ENCODE measurements at places on chromosomes 7 and 10. TPM values are rescaled to one million over a fixed set of nuclear protein-coding genes. Genes with fewer than 3 reads are reported as not detected.

The CACUL1 gene
- total RNA-seq: 26.8 TPM

The KIAA1217 gene
- total RNA-seq: 50.2 TPM

The ACTR3C gene
- total RNA-seq: 45.7 TPM

The DNAH11 gene
- 16.6 TPM for total RNA-seq

The UTF1 gene
- not detected for total RNA-seq

DNA sequence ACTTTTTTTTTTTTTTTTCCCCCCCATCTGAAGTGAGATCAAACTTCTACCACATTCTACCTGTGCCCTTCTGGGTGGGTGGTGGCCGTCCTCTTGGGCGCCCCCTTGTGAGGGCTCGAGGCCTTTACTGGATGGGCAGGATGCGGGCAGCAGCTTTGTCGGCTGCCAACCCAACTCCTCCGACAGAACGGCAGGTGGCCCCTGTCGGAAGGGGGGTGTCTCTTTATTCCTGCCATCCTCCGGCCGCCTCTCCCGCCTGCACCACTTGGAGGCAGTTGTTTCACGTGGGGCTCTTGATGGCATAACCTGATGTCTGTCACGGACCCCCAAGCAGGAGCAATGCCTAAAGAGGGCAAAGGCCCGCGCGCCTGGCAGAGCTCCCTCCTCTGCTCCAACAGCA is 31.0 kb downstream of the AMZ1 start:
- DNase-seq: no peak

- no peak for DNase-seq
Measured at GRCh38 chr7:3453398-3453797, 152.3 kb downstream of the SDK1 start.

GRCh38 chr7:1942243-1942940 is 272.3 kb downstream of the ELFN1 start:
- DNase-seq: no peak

GRCh38 chr7:70288781-70289456 is 690.6 kb downstream of the AUTS2 start:
- DNase-seq: no peak

DNA sequence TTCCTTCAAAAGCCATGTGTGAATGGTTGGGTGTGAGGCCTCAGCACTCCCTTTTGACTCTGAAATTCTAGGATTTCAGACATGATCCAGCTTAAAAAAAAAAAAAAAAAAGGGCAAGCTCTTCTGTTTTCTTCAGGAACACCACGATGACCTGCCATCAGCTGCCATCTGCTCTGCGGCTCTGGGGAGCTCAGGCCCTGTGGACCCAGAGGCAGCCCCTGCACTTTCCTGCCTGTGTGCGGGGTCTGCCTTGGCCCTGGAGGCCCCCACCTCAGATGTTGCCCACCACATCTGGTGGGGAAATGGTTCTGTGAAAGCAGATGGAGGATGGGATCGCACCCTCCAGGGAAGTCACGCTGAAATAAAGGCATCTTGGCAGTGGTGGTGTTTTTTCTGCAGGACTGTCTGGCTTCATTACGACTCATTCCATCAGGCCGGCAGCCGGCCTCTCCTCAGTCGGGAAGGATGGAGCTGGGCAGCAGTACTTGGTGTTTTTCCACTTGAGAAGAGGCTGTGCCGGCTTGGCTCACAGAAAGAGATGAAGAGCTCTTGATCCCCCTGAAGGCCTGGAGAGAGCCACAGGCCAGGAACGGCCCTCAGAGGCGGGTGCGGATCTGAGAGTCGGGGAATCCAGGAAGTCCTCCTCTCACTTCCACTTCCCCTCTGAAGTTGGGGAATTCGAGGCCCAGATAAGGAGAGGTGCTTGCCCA is 66.1 kb upstream of the AQP1 start:
- peak; percentile 43 for DNase-seq

DNA sequence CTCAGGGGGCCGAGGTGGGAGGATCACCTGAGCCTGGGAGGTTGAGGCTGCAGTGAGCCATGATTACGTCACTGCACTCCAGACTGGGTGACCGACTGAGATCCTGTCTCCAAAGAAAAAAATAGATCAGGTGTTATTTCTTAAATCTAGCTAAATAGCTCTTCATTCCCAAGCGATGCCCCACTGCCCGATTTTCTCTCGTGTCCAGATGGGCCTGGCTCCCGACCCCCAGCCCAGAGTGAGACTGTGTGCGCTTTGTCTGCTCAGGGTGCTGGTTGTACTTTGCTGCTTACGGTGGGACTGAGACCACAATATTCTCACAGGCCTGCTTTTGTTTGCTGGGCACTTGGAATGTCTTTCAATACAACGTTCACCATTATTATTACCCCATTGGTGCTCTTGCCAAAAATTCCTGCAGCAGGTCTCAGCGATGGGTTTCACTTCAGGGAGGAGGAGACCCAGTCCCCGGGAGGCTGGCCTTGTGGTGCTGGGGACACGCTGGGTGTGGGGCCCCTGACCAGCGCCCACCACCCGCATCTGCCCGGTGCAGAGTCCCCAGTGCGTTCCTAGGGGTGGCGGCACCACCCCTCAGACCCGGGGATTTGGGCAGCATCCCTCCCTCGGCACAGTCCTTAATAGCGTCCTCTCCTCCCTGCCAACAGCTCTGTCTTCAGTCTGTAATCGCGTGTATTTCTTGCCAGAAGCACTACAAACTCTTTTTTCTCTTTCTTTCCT is 20.4 kb upstream of the DPYSL4 start:
- no peak for DNase-seq

DNA sequence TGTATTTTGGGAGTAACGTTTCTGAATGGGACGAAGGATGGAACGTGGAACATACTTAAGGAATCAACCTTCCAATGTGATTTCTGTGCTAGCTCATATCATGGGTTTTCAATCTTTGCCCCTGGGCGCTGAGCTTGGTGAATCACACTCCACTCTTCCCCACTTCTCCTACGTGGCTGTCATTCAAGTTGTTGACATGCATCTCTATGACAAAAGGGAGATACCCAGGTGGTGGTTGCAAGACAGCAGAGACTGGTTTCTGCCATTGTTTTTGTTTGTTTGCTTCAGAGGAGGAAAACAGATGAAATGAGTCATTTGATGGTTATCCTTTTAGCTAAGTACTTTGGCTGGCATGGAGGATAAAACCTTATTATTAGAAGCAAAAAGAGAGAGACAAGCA is 573.9 kb downstream of the GATA3 start:
- no peak for DNase-seq

DNA sequence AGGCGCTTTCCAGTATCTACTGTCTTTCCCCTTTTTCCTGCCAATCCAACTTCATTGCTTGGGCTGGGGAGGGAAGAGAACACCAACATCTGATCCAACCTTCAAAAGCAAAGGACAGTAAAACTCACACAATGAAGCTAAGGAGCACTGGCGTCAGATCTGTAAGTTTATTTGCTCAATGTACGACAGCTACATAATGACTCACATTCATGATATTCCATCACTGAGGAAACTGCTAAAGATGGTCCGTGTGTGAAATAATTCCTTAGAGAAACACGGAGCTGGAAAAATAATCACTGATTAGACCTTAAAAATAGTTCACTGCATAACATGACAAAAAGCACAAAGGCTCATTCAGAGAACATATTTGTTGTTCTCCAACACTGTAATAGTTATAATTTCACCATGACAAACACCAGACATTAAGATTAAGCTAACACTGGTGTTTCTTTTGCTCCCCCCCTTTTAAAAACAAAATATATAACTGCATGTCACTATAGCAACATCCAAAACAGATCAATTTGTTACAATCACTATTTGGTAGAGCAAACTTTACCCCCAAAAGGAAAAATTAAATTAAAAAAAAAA is 24.3 kb downstream of the HSPB1 start:
- DNase-seq: no peak

GRCh38 chr10:22658745-22659410 is 55.5 kb downstream of the PIP4K2A start:
- DNase-seq: no peak

DNA sequence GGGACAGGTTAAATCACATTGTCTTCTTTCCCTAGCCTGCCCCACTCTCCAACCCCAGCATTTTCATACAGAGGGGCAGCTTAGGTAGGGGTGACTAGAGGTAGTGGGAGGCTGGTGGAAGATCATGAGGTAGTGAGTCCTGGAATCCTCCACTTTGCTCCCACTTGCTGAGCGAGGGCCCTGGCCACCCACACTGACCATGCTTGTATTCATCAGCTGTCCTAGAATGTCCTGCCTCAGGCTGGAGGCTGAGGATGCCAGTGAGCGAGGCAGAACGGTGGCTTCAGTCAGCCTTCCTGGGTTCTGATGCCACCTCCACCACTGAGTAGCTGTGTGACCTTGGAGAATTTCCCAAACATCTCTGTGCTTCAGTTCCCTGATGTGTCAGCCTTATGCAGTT is 34.6 kb upstream of the PFKFB3 start:
- DNase-seq: no peak

Measured in adrenal gland (tissue), 19 donors.